Upper lobe of right lung (tissue), 1 donor: ENCODE measurements at places on chromosomes 6 and 20.

- H3K4me1 ChIP-seq, result no peaks in the 10 kb centered on the region
- no peak for DNase-seq
- H3K27me3 ChIP-seq, result no peaks in the 10 kb centered on the region
- no peaks in the 10 kb centered on the region for H3K36me3 ChIP-seq
- no peak overlapping the region for H3K27ac ChIP-seq
These were observed 47.6 kb downstream of the CD109 start for GRCh38 chr6:73743556-73743955.

GRCh38 chr6:11410539-11411307 is 126.8 kb upstream of the TMEM170B start:
- no peaks in the 10 kb centered on the region for H3K36me3 ChIP-seq
- H3K27ac ChIP-seq, result no peak overlapping the region
- H3K4me1 ChIP-seq, result peaks cover 11% of the 10 kb centered on the region
- no peak overlapping the region for H3K4me3 ChIP-seq

DNA sequence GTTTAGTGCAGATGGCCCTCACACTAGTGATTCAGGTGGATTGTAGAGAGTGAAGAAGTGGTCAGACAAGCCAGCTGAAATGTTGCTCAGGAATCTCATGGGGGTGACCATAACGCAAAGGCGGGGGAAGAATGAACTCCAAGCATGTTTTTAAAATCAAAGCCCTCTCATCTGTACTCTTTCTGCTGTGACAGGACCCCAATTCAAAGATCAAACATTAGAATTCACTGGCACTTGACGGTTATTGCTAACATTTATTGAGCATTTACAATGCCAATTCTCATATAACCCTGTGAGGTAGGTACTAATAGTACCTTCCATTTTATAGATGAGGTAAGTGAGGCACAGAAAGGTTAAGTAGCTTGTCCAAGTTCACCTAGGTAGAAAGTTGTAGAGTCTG is 15.7 kb downstream of the ABRACL start:
- H3K27ac ChIP-seq, result no peak overlapping the region
- H3K27me3 ChIP-seq, result no peaks in the 10 kb centered on the region
- H3K4me3 ChIP-seq, result no peak overlapping the region
- DNase-seq, result no peak
- no peaks in the 10 kb centered on the region for H3K4me1 ChIP-seq
- peaks cover 14% of the 10 kb centered on the region for H3K36me3 ChIP-seq

DNA sequence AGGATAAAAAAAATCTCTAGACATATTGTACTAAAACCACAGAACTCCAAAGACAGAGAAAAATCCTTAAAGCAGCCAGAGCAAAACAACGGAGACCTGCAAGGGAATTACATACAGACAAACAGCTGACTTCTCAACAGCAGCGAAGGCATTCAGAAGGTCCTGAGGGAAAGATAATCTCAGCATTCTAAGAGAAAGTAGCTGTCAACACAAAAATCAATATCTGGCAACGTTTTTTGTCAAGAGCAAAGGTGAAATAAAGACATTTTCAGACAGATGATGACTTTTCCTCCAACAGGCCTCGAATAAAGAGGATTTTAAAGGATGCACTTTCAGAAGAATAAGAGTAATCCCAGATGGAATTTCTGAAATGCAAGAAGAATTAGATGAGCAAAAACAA is 6.1 kb upstream of the SCGN start:
- no peaks in the 10 kb centered on the region for H3K4me1 ChIP-seq
- no peak for DNase-seq
- H3K27me3 ChIP-seq, result peaks cover 6% of the 10 kb centered on the region
- no peak overlapping the region for H3K4me3 ChIP-seq
- no peak overlapping the region for H3K27ac ChIP-seq
- H3K36me3 ChIP-seq, result no peaks in the 10 kb centered on the region

GRCh38 chr6:33843131-33844121 is 39.6 kb upstream of the MLN start:
- DNase-seq, result no peak
- no peak overlapping the region for H3K27ac ChIP-seq
- no peaks in the 10 kb centered on the region for H3K36me3 ChIP-seq
- H3K4me1 ChIP-seq, result peaks cover 12% of the 10 kb centered on the region
- no peak overlapping the region for H3K4me3 ChIP-seq

DNA sequence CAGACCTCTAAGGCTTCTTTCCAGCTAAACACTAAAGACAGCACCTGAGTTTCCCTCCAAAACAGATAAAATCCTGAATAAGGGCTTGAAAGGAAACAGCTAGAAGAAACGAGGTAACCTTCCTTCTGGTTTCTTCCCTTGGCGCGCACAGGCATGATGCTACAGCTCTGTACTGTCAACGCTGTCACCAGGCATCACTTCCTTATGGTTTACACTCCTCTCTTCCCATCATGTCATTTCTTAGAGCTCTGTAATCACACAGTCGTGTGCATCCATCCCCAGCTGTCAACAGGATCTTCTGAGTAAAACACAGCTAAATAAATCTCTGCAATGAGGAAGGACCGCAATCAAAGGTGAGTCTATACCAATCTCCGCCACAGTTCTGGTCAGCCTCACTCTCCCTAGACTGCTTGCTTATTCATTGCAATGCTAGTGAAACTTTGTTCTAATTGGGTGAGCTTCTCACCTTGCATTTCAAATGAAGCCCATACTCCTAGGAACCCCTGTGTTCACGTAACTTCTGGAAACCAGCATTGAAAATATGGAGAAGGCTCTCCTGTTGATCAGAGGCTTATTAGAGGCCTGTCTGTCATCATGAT is 162.6 kb upstream of the DTNBP1 start:
- H3K27me3 ChIP-seq, result no peaks in the 10 kb centered on the region
- DNase-seq, result no peak
- H3K4me3 ChIP-seq, result no peak overlapping the region
- no peak overlapping the region for H3K27ac ChIP-seq

- no peak for DNase-seq
- peaks cover 11% of the 10 kb centered on the region for H3K4me1 ChIP-seq
- no peaks in the 10 kb centered on the region for H3K27me3 ChIP-seq
- no peak overlapping the region for H3K27ac ChIP-seq
- H3K4me3 ChIP-seq, result no peak overlapping the region
These were observed 320.9 kb upstream of the CITED2 start for GRCh38 chr6:139695361-139695760.

DNA sequence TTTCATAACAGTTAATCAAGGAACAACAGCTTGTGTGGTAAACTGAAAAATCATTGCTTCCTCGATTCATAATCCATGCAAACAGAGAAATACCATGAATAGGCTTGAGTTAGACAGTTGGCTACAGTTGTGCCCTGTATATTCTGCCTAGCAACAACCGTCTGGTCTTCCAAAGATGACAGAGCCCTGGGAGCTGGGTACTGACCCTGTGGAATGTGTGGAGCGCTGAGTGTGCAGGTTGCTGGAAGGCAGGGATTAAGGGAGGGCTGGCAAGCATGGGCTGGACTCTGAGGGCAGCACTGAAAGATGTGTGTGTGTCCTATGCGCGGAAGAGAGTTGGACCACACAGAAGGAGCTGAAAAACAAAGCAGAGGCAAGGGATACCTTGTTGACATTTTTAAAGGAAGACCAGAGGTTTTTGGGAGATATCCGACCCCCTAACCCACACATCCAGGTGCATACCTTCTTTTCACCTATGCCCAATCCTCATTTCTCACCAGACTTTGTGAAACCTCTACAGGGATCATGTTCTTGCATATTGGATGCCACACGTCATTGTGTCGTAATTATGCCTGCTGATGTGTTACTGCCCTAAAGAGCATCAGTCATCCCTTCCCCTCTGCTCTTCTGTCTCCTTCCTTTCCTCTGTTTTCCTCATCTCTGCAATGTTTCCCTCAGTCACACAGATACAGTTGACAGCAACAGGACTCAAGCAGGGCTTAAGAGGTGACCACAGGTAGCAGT is 58.2 kb upstream of the VGLL2 start:
- no peak for DNase-seq
- H3K4me1 ChIP-seq, result no peaks in the 10 kb centered on the region
- H3K4me3 ChIP-seq, result no peak overlapping the region

GRCh38 chr6:159595173-159595572 is 97.9 kb downstream of the SOD2 start:
- no peaks in the 10 kb centered on the region for H3K4me1 ChIP-seq
- no peak overlapping the region for H3K27ac ChIP-seq
- H3K27me3 ChIP-seq, result no peaks in the 10 kb centered on the region
- no peaks in the 10 kb centered on the region for H3K36me3 ChIP-seq
- no peak for DNase-seq

DNA sequence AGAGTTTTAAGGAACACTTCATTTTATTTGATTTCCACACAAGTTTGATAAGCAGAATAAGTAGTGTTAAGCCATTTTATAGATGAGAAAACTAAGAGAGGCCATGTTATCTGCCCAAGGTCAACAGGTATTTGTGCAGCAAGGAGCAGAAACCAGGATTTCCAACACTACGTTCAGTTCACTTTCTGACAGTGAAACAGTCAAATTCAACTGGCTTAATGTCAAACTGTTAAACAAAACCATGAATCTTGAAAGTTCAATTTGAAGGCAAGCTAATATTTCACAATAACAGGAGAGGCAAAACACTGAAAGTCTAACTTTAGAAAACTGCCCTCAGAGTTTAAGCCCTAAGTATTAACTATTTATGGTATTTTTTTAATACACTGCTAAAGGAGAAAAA is 32.6 kb downstream of the DTNBP1 start:
- peaks cover 7% of the 10 kb centered on the region for H3K4me1 ChIP-seq
- H3K4me3 ChIP-seq, result no peak overlapping the region
- no peaks in the 10 kb centered on the region for H3K27me3 ChIP-seq
- H3K36me3 ChIP-seq, result no peaks in the 10 kb centered on the region
- no peak overlapping the region for H3K27ac ChIP-seq
- no peak for DNase-seq

GRCh38 chr20:48326868-48327267 is 500.9 kb downstream of the PREX1 start:
- H3K4me1 ChIP-seq, result no peaks in the 10 kb centered on the region
- no peaks in the 10 kb centered on the region for H3K27me3 ChIP-seq
- H3K4me3 ChIP-seq, result no peak overlapping the region

DNA sequence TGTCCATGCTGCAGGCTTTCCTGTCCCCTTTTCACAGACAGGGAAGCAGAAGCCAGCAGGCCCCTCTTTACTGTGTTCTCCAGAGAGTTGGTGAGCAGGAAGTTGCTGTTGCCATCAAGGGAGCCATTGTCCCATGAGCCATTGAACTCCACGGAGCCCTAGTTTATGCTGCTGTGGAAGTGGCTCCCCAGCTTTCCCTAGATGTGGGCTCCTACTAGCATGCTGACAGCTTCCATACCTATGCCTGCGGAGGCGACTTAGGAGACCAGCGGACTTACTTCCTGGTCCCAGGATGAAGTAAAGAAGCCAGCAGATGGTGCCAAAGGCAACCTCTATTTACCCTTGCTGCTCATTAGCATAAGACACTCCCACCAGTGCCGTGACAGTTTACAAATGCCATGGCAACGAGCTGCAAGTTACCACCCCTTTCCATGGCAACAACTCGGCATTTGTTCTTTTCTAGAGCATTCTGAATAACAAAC is 30.8 kb upstream of the FKBP1A start:
- H3K27ac ChIP-seq, result no peak overlapping the region
- no peaks in the 10 kb centered on the region for H3K4me1 ChIP-seq
- H3K4me3 ChIP-seq, result no peak overlapping the region
- no peak for DNase-seq

GRCh38 chr6:72422171-72422570 is 199.7 kb upstream of the KCNQ5 start:
- no peaks in the 10 kb centered on the region for H3K4me1 ChIP-seq
- no peaks in the 10 kb centered on the region for H3K27me3 ChIP-seq
- H3K36me3 ChIP-seq, result no peaks in the 10 kb centered on the region
- H3K4me3 ChIP-seq, result no peak overlapping the region
- H3K27ac ChIP-seq, result no peak overlapping the region
- no peak for DNase-seq

GRCh38 chr20:20134941-20135575 is 82.7 kb downstream of the CFAP61 start:
- DNase-seq, result no peak
- no peaks in the 10 kb centered on the region for H3K36me3 ChIP-seq
- H3K4me1 ChIP-seq, result no peaks in the 10 kb centered on the region
- no peak overlapping the region for H3K4me3 ChIP-seq
